Fibroblast of villous mesenchyme (primary cell): ENCODE measurements at places on chromosomes 6 and 20. TPM values are rescaled to one million over a fixed set of nuclear protein-coding genes. Genes with fewer than 3 reads are reported as not detected.

- DNase-seq = no peak
Observed at GRCh38 chr6:35017411-35018181, 123.5 kb downstream of the TCP11 start.

DNA sequence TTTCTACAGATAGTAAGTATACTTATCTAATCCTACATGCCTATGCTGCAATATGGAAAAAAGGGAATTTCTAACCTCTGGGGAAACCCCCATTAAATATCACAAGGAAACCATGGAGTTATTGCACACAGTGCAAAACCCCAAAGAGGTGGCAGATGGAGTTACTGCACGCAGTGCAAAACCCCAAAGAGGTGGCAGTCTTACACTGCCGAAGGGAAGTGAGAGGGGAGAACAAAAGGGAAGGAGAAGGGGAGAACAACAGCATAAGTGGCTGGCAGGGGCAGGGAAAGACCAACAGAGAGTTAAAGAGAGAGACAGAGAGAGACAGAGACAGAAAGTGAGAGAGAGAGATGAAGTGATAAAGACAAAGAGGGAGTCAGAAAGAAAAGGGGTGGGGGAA lies 43.8 kb upstream of the EIF2S2 start:
- no peak for DNase-seq

CLVS2 gene
- total RNA-seq = not detected in 2 replicates

GRCh38 chr6:120173250-120173649 lies 823.7 kb upstream of the MAN1A1 start:
- DNase-seq = no peak

DNA sequence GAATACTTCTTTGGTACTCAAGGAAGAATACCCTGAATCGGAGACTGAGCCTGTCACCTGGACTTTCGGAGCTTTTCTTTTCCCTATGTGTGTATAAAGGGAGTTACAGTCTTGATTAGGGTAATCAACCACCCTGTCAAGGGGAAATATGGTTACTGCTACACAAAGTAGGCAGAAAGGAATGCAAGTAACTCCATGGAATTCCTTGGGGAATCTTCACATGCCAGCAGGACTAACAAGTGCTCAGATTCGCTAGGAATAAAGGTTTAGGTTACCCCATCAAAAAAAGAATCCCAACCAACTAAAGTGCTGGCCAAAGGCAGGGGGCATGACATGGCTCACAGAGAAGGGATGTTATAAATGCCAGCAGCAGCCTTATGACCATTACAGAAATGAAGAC lies 10.4 kb downstream of the KCNS1 start:
- no peak for DNase-seq

DNA sequence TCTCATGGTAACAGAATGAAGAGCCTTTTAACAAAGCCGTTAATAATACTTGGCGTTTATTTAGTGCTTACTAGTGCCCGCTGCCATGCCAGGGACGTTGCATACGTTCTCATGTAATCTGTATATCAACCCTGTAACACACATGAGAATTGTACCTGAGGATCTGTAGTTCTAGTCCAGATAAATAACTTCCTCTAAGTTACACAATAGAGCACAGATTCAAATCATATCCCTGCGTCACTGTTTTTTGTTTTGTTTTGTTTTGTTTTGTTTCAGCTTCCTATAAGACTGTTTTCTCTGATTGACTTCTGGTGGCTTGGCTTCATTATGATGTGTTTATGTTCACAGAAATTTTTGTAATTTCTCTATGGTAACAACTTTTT lies 553 bp downstream of the ZSCAN16 start:
- DNase-seq = no peak

TRIM31 gene
- not detected in 2 replicates for total RNA-seq

DNA sequence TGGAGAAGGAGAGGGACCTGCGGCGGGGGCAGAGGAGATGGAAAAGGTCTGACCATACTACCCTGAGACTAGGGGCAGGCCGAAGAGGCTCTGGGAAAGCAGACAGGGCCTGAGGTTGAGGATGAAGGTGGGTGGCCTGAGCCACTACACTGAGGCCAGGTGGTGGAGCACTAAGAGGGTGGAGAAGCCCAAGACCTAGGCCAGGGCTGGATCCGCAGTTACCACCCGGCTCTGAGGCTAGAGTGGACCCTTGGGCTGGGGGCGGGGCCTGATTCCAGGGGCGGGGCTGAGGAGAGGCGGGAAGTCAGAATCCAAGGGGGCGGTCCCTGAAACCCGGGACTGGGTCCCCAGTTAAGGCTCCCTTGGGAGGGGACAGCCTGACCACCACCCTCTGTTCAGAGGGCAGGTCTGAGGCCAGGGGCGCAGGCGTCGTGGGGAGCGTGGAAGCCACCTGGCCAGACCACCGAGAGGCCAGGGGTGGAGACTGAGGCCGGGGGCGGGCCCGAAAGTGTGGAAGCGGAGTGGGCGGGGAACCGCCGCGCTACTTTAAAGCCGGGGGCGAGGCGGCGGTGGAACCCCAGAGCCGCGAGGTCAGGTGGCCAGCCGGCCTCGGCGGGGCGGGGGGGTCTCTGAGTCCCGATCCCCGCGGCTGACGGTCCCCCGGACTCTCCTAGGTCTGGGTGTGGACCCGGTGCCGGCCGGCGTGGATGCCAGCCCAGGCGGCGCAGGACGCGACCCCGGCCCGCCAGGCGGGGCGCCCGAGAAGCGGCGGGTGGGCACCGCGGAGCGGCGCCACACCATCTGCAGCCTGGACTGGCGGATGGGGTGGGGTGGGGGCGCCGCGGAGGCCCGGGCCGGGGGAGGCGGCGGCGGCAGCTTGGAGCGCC lies 8.3 kb downstream of the CCM2L start:
- no peak for DNase-seq

GRCh38 chr6:13334953-13335352 lies 6.6 kb upstream of the TBC1D7 start:
- no peak for DNase-seq

DEFB124 gene
- total RNA-seq = not detected in 2 replicates

DNA sequence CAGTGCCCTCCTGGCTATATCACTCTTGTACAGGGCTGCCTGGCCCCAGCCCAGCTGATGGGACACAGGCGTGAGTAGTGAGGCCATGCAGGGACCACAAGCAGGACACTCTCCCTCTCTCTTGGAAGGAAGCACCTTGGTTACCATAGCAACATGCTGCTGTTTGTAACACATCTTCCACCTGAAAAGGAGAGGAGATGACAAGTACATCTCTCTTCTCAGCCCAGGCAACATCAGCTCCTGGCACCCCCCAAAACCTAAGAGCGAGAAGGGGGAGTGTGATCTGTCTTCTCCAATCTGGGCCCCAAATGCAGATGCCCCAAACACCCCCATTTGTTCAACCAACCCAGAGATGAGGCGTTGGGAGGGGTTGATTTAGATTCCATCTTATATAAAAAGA lies 49.9 kb downstream of the KCNB1 start:
- DNase-seq = no peak

RPL10A gene
- total RNA-seq = 1,513 and 2,144 TPM in 2 replicates

DNA sequence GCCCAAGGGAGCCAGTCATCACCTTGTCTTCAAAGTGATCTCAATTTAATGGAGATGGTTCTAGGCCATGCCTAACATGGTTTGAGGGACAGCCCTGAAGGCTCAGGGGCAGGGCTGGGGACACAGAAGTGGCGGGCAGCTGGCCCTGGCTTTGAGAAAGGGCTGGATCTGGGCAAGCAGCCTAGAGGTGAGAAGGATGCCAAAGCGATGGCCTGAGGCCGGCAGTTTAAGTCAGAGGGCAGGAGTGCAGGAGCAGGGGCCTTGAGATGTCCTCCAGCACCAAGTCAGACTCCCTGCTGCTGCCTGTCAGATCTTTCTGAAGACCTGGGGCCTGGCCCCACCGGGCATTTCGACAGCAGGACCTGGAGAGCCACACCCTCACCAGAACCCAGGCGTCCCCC lies 28.4 kb upstream of the APMAP start:
- no peak for DNase-seq

DNA sequence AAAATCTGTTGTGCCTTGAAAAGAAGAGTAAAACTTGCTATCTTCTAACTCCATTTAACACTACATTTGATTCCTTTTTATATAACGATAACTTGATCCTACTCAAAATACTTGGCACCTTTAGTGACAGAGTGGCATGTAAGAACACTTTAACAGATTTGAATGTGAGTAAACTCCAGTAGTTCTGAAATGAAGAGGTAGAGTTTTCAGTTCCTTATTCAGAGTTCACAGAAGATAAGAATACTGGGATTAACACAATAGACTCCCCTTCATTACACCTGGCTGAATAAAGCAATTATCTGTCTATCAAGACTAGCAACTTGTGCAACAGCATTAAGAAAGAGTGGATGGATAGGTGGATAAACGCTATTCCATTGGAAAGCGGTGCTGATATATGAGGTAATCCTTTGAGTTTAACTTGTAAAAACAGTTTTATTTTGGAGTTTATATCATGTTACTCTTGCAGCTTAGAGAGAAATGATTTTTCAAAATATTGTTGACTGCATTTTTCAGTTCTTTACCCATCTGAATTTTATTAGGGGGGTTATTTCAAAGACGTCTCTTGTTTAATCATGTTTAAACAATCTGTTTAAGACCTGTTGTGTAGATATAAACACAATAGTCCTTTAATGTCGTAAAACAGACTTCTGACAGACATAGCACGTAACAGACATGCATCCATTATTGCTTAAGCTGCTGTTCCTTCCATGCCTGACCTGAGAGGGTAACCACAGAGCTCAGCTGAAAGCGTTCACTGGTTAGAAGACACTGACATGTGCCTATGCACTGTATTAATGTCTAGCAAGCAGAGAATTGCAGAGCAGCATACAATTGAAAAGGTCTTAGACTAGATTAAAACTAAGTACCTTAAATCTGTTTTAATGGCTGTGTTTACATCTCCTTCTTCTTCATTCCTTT lies 102.4 kb upstream of the SUPT3H start:
- DNase-seq = peak; percentile 96

GRCh38 chr20:46190478-46191167 lies 72.5 kb downstream of the CD40 start:
- no peak for DNase-seq

ADRM1 gene
- total RNA-seq = 111 and 138 TPM in 2 replicates

DNA sequence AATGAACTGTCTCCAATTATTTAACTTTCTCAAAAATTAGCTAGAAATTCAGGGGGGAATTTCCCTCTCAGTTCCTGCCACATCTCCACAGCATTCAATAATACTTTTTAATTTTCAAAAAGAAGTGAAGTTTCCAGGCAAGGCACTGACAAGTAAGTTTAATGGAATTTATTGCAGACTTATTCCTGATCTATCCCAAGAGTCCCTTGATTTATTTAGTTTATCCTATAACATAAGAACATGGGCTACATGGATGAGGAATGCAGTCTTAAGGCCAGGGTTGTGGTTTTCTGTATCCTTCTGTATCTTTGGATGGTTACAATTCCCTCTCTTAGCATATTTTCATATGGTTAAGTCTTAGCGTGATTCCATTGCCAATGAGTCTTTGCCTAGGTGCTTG lies 126.5 kb downstream of the TSHZ2 start:
- DNase-seq = no peak

VPS16 gene
- 48.6 and 51.0 TPM in 2 replicates for total RNA-seq

PAK1IP1 gene
- 19.0 and 25.5 TPM in 2 replicates for total RNA-seq

DNA sequence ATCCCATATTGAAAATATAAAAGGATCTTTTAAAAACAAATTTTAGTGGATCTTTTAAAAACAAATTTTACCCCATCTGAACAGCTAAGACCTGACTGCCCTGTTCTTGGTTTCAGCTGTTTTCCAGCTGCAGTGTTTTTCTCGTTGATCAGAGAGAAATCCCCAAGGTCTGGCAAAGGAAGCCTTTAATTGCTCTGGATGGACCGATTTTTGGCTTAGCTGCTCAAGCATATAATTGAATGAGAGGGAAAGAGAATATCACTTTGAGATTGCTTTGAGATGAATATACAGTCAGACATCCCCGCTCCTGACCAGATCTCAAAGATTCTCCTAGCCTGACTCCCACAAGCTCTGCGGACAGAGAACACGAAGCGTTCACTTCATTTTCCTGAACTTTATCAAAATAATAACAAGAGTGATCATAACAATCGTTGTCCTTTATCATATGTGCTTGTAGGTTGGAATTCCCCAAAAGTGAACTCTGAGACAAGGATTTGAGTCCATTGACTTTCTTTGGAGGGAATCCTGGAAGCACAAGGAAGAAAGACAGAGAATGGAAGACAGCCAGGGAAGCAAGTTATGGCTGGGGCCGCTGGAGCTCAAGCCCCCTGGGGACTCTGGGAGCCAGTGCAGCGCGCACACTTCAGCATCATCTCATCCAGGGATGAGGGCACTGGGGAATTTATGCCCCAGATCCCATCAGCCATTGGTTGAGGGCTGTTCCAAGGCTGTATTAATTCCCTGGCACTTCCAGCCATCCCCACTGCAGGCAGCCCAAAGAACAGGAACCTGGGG lies 101.3 kb downstream of the SNX5 start:
- DNase-seq = no peak

MSH5 gene
- total RNA-seq = 9.5 and 13.9 TPM in 2 replicates

DNA sequence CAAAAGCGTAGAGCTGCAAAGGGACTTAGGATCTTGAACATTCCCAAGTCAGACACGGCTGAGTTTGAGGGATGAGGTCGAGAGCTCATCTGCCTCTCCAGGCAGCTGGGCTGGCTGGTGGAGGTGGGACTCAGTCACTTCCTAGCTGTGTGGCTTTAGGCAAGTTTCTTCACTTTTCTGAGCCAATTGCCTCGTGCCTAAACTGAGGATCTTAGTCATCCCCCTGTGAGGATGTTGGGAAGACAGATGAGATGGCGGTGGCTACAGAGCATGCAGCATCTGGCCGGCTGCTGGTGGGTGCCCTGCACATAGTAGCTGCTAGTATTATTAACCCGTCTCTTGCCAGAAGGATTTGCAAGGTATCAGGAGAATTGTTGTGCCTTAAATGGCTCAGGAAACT lies 27.5 kb downstream of the TFAP2C start:
- no peak for DNase-seq

EPHA7 gene
- 0.32 and 0.43 TPM in 2 replicates for total RNA-seq

DNA sequence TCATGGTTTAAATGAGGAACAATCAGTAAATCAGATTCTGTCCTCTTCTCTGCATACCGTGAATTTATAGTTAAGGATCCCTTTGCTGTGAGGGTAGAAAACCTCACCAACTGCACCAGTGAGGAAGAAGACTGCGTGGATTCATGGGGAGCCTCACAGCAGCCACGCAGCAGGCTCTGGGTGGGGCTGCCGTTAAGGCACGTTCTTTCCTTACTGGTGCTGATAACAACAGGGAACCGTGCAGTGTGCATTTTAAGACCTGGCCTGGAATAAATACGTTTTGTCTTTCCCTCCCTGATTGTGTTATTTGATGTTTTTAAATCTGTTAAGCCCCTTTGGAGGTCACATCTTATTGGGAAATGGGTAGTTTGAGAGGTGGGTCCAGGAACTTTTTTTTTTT lies 17.6 kb upstream of the MYLK2 start:
- no peak for DNase-seq

DNA sequence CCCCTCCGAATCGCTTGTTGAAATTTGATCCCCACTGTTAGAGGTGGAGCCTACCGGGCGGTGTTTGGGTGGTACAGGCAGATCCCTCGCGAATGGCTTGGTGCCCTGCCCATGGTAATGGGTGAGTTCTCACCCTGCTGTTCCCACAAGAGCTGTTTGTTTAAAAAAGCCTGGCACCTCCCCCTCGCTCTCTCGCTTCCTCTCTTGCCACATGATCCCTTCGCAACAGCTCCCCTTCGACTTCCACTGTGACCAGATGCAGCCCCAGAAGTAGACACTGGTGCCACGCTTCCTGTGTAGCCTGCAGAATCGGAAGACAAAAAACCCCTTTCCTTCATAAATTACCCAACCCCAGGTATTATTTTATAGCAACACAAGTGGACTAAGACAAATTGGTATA lies 292.2 kb upstream of the QKI start:
- no peak for DNase-seq
